DMS153 (cell line): ENCODE measurements at places on chromosomes 5 and 9.

DNA sequence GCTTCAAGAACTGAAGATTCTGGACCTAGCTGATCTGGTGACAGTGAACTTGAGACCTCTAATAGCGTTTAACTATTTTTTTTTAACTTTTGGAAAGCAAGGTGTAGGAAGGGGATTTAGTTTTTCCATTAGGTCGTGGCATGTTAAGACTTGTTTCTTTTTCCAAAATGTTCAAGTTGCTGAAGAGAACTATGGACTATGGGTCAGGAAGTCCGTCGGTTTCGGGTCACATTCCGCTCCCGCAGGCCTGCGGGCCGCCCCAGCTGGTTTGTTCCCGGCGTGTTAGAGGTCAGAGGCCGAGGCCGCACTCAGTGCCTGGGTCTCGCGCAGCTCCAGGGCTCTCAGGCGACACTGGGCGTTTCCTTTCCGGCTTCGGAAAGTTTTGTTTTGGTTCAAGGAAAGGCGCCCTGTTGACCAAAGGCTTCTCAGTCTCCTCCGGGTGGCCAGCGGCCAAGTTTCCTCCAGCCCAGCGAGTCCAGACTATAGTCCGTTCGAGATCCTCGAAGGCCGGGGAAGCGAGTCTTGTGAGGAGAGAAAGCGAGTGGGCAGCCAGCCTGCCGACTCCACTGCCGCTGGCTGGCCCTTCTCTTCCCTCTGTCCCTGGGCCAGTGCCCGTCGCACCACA is 586 bp upstream of the FCHO2 start:
- DNase-seq = no peak

GRCh38 chr9:136566901-136567300 is 21.1 kb upstream of the NOTCH1 start:
- DNase-seq = no peak

DNA sequence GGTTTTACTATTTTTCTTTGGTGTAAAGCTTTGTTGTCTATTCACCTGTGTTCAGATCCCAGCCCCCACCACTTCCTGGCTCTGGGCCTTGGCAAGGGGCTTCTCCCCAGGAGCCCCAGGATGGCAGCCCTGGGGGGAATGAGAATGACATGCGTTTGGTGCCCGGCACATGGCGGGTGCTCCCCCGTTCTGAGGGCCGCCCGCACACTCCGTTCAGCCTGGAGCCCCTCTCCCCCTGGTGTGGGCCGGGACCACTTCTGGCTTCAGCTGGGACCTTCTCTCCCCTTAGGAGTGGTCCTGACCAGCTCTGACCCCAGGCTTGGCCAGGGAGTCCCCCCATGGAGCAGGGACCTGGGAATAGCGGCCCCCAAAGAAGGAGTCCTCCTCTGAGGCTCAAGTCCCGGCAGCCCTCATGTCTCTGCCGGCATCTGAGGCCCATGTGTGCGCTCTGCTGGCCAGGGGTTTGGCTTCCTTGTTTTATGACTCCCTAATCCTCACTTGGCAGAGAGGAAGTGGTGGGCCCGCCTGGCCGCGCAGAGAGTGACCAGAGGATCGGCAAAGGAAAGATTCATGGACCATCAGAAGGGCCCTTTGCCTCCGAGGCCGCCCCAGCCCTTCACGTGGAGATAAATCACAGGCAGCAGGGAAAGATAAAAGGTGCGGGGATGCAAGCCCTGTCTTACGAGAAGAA is 57.0 kb upstream of the LMX1B start:
- no peak for DNase-seq

GRCh38 chr9:2158111-2158610 is 143.0 kb downstream of the SMARCA2 start:
- peak; percentile 45 for DNase-seq

DNA sequence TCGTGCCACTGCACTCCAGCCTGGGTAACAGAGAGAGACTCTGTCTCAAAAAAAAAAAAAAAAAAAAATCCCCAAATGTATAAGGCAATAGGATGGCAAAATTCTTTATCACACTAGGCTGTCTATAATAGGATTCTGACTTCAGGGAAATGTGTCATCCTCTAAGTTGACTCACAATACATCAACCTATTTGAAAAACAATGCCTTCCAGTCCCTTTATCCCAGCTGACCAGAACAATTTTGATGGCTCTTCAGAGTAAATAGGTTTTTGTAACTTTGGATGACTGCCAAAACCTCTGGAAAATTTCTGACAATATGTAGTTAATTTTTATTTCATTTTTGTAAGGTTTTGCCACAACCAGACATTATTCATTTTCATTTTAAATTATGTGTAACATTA is 184.1 kb downstream of the CCDC192 start:
- DNase-seq = no peak

DNA sequence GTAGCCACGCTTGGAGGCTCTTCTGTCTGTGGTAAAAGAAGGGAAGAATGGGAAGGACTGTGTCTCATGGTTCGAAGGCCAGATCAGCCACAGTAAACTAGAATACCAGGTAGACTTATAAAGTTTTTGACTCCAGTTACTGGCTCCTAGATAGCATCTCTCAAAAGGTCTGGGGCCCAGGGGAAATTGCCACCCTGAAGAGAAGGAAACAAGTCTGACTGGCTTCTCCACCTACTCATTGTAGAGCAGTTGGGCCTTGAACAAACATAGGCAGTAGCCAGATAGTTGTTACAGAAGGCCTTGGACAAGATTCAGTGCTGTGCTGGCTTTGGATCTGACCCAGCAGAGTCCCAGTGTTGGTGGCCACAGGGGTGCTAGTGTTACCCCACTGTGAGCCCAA is 890.4 kb downstream of the EFNA5 start:
- no peak for DNase-seq

DNA sequence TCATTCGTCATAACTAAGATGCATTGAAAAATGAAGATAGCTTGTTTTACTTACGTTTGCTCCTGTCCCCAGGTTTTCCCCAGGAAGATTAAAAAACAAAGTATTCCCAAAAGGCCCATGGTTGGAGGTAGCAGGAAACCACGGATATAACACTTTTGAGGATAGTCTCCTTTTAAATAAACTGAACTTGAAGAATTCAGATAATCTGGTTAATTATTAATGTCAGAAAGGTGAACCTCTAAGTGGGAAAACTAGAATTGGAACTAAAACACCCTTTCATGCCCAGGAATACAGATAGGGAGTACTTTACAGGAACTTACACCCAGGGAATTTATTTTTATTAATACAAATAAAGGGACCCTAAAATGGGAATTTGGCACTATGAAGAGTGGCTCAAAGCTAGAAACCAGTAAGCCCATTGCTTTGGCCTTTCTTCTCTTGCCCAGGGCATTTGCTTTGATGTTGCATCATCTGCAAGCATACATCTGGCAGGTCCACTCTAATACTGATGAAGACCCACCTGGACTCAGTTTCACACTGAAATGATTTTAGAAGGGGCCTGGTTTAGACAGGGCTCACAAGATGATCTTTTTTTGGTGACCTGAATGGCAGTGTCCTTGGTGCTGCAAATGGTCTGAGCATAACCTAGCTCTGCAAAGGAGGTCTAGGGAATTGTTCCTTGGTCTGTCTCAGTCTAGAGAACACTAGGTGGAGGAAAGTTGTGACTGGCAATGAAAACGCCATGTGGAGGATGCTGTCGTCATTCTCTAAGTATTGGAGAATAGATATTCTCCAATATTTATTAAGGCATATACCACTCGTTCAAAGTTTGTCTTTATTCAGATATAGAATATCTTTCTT is at the start of gene C5:
C5 (minus strand) TSS at position 148 of the 861 bp plus-strand sequence; CDS start at position 119, 29 bp downstream.
- DNase-seq = no peak

DNA sequence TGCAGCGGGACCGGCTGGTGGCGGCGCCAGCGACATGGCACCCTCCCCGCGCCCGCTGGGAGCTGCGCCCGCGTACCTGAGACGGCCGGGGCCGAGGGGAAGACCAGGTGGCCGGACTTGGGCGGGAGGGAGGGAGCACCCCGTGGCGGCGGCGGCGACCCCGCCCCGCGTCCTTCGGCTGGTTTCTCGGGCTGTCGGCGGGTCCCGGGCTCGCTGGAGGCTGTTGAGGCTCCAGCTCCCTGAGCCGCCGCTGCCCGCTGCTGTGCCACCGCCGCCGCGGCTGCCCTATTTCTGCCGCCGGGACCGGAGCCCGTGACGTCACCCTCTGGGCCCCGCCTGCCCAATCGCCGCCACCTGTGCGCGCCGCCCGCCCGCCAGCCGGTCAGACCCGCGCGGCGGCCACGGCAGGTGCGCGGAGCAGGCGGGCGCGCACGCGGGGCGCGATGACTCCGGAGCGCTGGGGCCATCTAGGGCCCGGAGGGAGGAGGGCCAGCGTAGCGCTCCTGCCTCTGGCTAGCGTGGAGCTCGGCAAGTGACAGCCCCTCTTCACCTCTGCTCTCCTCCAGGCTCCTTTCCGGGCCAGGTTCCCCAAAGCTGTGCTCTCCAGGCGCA is at the start of gene FSTL4:
FSTL4 (minus strand) TSS at position 293 of the 612 bp plus-strand sequence.
- DNase-seq = peak; percentile 43

DNA sequence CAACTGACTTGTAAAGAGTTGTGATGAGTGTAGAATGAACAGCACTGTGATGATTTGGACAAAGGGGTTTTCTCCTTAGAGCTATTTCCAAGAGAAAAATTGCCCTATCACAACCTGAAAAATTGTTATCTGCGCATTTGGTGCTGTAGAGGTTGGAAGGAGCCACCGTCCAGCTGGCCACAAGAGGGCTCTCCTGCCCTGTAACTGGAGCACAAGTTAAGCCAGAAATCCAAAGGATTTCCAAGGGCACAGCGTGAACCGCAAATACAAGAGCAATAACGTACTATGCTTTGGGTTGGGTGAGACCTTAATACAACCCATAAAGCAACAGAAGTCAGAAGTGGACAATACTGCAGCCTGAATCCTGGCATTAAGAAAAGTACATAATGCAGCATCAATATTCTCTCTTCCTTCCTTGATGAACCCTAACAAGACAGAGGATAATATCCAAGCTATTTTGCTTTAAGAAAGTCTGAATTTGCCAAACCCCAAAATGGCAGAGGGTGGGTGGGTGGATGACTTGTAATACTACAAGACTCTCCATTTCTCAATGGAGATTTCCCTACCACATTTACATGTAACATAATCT is 56.8 kb upstream of the SMIM32 start:
- DNase-seq = peak; percentile 1

GRCh38 chr5:34914671-34915138 is 599 bp downstream of the RAD1 start:
- DNase-seq = no peak

DNA sequence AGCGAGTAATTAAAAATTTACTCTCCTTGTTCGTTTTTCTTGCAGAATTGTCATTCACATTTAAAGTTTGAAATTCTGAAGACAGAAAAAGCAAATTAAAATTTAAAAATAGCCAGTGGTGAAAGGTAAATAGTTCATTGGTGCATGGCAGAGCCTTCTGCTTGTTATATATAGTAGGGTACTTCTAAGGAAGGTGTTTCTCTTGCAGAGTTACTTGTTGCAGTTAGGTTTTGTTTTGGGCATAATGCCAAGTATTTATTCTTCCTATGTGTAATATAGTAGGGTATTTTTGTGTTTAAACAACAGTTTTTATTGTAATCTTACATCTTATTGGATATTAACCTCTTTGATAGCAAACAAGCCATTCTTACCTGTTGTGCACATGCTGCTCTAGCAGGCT is 179.4 kb downstream of the KDM4C start:
- DNase-seq = no peak

DNA sequence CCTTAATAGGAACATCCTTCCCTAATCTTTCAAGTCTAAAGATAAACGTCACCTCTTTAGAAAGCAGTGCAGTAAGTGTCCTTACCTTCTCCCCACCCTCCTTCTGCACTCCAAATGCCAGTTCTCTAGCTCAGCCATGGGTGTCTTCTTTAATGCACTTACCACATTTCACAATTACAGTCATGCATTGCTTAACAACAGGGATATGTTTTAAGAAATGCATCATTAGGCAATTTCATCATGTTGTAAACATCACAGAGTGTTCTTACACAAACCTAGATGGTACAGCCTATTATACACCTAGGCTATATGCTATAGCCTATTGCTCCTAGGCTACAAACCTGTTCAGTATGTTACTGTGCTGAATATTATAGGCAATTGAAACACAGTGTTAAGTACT is 91.2 kb downstream of the RFX3 start:
- no peak for DNase-seq

DNA sequence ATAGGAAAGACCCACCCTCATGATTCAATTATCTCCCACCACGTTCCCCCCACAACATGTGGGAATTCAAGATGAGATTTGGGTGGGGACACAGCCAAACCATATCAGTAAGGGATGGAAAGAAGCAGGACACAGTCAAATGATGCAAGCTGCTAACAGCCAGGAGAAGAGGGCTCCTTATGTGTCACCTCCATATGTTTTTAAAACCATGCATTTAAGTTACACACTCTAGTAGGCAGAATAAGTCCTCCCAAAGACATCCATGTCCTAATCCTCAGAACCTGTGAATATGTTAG is 4.2 kb upstream of the TTC23L start:
- DNase-seq = no peak

DNA sequence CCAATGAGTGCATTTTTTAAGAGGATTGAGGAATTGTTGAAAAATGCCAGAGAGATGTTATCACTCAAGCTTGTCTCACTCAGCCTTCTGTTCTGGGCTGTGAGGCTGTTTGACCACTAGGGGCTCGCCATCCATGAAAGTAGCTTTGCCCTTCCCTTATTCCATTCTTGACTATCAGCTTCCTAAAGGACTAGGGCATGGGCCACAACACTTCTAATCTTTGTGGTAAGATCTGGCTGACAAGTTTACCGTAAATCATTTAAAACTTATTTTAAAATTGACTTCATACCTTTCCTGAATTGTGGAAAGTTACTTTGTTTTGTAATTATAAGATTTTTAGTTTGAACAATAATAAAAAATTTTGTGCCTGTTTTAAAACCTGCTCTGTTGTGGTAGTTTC is 49.5 kb downstream of the TJP2 start:
- DNase-seq = peak; percentile 5

GRCh38 chr5:79086116-79086515 is 16.5 kb downstream of the BHMT2 start:
- no peak for DNase-seq

DNA sequence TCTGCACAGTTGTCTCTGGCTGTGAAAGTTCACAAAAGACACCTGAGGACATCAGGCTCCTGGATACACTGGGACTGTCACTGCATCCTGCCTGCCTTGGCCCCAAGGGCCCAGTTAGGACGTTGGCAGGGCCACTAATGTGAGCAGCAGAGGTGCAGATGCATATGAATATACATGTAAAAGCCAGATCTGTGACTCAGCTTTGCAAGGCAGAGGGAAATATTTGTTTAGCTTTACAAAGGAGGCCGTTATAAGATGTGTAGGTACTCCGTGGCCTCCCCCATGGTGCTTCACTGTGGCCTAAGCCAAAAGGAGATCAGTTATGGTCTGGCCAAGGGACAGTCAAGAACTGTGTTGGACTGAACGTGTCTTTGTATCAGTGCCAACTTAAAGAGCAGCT is 4.1 kb upstream of the C1QTNF3 start:
- DNase-seq = peak; percentile 26

DNA sequence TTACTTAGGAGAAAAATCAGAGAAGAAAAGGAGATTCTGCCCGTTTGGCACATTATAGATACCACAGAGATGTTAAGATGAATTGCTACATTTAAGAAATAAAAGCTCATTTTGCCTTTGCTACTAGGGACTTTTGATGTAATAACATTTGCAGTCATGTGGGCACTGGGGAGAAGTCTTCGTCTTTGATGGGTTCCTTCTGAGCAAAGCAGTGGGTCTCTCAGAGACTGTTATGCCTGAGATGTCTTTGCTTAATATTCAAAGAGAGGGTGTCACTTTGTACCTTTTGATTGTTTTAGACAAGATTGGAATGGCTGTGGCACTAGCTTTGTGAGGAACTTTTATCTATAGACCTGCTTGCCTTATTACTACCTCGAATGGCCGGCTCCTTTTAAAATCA is 25.0 kb downstream of the SLC25A25 start:
- no peak for DNase-seq
